Urinary bladder (tissue), 4 donors: ENCODE measurements at places on chromosomes 3 and 15. TPM values are rescaled to one million over a fixed set of nuclear protein-coding genes. Genes with fewer than 3 reads are reported as not detected.

Gene TRH
- 0.16 TPM for total RNA-seq

Gene IL17RB
- total RNA-seq = 1.5 TPM

DNA sequence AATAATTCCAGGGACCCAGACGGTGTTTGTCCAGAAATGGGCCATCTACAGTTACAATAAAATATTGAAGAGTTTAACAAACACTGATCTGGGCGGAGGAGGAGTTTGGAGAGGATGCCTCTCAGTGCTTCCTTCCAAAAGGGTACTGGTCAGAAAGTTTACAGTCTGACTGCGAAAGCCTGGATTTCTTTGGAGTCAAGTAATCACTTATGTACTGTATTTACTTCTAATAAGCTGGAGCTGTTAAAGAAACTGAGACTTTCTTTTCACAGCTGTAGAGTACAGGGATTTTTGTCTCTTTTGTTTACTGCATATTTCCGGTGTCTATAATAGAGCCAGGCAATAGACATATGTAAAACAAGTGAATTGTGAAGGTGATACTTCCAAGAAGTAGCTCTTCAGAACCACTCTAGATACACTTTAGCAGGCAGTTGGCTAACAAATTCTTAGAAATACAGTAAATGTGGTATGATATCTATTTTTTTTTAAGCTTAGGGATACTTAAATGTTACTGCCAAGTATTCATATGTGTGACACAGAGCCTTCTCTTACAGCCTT is 22.1 kb upstream of the NEO1 start:
- no peak for DNase-seq

- no peak for DNase-seq
Observed at GRCh38 chr15:72203507-72203837, 5.9 kb upstream of the GRAMD2A start.
